ENCODE measurements at places on chromosomes 11 and 22. TPM values are rescaled to one million over a fixed set of nuclear protein-coding genes. Genes with fewer than 3 reads are reported as not detected.

DNA sequence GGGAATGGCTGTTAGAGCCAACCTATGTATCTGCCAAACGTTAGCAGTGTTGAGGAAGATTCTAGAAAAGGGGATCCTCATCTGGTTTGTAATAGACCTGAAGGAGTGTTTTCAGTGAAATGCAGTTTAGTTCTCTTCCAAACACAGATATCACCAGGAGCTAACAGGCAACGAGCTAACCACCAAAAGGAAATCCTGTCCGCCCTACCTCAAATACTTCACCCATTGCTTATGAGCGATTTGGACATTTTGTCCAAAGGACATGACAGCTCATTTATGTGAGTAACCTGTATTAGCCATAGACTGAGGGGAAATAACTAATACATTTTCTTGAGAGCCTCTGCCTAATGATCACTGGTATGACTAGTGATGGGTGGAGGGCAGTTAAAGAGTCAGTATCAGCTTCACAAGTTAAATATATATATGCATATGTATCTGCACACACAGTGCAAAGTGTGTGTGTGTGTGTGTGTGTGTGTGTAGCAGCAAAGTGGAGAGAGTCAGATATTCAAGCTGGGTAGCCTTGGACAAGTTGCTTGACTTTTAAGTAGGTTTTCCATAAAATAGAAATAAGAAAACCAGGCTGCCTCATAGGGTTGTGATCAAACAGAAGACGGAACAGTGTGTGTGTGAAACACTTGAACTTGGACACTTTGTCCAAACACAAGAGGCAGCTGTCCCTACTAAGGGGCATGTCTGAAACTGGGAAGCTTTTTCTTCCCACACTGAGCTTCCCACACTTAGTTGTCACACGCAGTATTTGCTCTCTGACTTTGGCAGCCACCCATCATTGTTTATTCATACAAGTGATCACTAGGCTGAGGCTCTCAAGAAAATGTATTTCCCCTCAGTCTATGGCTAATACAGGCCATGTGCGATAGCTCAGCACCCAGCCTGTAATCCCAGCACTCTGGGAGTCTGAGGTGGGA lies 940 bp upstream of the C11orf91 start:
- DNase-seq, result peak; percentile 94

GRCh38 chr22:19596680-19597398 lies 72.6 kb upstream of the CLDN5 start:
- DNase-seq, result no peak

GRCh38 chr11:43925063-43925931 lies 17.1 kb upstream of the C11orf96 start:
- no peak for DNase-seq

DNA sequence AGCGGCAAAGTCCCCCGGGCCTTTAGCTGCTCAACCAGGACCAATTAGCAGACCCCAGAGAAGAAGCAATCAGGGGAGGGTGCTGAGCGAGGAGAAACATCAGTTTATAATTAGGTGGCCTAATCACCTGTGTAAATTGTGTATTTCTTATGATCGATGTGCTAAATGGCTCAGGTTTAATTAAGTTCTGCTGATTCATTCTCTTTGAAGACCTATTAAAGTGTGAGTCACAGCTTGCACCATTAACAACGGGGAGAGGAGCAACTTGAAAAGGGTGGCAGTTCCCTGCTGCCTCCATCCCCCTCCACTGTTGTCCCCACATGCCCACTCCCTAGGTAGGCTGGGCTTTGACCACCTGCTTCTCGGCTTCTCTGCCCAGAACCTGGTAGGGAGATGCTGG lies 10.7 kb downstream of the ISX start:
- DNase-seq, result peak; percentile 7

DNA sequence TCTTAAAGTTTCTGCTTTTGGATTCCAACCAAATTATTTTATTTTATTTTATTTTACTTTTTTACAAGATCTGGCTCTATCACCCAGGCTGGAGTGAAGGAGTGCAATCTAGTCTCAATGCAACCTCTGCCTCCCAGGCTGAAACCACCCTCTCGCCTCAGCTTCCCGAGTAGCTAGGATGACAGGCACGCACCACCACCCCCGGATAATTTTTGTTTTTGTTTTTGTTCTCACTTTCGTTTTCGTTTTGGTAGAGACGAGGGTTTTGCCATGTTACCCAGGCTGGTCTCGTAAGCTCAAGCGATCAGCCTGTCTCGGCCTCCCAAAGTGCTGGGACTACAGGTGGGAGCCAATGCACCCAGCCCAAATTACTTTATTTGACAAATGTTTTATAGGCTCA lies 219.8 kb downstream of the ETS1 start:
- DNase-seq, result no peak

- DNase-seq, result peak; percentile 57
These were observed 12.8 kb upstream of the HYLS1 start for GRCh38 chr11:125874556-125875124.

DNA sequence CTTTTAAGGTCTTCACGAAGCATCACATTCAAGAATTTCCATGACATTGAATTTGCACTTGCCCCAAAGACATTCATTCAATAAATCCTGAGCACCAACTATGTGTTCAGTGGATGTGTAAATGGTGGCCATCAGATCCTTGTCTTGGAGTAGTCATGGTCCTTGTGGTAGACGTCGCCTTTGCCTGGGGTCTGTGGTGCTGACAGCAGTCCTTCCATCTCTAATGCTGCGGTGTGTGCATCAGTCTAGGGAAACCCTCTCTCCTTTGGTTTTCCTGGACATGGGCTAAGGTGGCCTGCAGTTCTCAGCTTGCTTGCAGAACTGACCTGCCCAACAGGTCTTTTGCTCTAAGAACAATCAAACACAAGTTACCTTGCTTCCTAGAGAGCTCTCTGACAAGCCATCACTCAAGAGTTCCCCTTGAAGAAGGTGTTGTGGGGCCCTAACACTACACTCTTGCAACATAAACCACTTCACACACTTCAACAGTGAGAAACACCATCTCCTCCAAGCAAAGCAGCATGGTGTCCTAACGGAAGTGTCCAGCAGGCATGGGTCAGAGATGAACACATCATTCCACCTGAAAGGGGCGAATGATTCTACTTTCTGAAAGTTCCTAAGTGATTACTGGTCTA lies 72.1 kb downstream of the BUD13 start:
- DNase-seq, result no peak

DNA sequence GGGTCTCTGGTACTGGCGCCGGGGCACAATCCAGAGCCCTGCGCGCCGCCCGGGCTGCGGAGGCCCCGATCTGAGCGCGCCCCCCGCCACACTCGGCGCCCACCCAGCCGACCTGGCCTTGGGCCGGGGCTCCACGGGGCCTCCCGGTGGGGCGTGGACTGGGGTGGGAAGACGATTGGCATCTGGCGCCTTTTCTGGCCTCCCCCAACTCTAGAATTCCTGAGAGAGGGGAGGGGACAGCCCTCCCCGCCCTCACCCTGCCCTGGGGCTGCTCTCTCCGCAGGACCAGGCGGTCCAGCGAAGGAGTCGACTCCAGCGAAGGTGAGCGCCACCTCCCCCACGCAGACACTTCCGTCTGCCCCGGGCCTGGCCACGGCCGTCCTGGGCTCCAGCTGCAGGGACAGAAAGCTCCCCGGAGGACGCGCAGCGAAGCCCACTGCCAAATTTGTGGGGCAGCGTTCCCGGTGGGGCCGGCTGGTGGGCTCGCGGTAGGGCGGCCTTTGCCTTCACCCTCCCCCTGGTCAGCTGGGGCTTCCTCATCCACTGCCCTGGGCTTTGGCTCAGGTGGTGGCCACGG lies 593 bp downstream of the SSH3 start:
- DNase-seq, result no peak

- DNase-seq, result no peak
These were observed 44.6 kb upstream of the EHF start for GRCh38 chr11:34576331-34576730.

GRCh38 chr11:288478-289397 lies at the start of gene PGGHG:
PGGHG (plus strand) TSS chr11:289126; CDS start chr11:289817, 691 bp downstream.
- no peak for DNase-seq

DNA sequence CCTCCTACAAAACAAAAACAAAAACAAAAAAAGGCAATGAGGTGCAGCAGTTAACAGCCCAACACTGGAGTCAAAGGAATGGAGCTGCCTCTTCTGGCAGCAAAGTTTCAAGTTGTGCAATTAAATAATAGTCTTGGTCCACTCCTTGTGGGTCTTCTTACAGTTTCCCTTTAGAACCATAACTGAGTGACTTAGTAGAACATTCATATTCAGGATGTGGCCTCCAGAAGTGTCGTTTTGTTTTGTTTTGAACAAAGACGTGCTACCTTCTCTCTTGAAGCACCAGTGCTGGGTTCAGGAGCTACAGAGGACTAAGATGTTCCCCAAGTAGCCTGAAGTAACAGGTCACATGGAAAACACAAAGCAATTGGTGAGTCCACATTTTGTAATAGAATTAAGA lies 2.0 kb upstream of the JAML start:
- DNase-seq, result no peak

GRCh38 chr11:108994887-108995286 lies 330.0 kb downstream of the DDX10 start:
- DNase-seq, result no peak

GRCh38 chr11:103872748-103873147 lies 163.7 kb upstream of the DDI1 start:
- peak; percentile 47 for DNase-seq

GRCh38 chr22:17842386-17842785 lies 68.1 kb upstream of the BID start:
- DNase-seq, result no peak

- DNase-seq, result no peak
These were observed 14.0 kb downstream of the CELF1 start for GRCh38 chr11:47538741-47539565.

DNA sequence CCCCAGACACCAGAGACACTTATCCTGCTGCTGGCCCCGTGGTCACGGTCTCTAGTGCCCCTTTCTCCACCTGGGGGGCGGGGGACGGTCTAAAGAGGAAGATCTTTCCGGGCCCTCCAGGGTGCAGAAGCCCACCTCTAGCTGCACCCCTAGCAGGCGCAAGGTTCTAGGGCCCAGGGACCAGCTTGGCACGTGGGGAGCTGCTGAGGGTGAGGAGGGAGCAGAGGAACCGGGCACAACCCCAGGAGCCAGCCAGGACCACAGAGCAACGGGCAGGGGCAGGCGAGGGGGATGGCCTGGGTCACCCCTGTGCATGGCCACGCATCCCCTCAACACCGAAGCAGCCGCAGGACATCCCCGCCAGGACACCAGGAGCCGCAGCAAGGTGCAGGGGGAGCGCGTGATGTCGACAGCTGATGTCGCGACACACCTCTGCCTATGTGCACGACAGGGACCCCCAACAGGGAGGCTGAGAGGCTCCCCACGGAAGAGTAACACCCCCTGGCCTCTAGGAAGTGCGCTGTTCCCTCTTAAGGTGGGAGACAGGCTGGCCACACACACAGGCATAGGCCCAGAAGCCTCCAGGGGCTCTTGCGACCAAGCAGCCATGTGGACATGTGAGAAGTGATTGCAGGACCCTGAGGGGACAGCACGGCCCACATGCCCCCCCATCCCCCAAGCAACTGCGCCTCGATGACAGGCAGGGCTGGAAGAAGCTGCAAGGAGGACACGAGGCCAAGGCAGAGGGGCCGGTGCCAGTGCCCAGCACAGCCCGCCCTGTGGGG lies 5.1 kb downstream of the LRFN4 start:
- no peak for DNase-seq

GRCh38 chr22:44424867-44425693 lies 73.0 kb downstream of the RTL6 start:
- no peak for DNase-seq

DNA sequence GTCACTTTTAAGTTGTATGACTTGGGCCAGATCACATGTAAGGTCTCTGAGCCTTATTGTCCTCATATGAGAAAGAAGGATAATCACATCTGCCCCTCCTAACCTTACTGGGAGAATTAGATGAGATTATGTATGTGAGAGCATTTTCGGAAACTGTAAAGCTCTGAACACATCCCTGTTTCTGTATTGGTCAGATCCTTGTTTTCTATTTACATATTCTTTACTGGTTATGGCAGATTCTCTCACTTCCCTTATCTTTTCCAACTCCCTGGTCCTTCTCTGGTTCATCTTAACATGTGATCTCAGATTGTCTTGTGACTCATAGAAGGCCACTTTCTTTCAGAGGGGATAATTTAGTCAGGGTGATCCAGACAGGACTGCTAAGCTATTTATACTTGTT lies 41.8 kb downstream of the CCDC81 start:
- peak; percentile 48 for DNase-seq

DNA sequence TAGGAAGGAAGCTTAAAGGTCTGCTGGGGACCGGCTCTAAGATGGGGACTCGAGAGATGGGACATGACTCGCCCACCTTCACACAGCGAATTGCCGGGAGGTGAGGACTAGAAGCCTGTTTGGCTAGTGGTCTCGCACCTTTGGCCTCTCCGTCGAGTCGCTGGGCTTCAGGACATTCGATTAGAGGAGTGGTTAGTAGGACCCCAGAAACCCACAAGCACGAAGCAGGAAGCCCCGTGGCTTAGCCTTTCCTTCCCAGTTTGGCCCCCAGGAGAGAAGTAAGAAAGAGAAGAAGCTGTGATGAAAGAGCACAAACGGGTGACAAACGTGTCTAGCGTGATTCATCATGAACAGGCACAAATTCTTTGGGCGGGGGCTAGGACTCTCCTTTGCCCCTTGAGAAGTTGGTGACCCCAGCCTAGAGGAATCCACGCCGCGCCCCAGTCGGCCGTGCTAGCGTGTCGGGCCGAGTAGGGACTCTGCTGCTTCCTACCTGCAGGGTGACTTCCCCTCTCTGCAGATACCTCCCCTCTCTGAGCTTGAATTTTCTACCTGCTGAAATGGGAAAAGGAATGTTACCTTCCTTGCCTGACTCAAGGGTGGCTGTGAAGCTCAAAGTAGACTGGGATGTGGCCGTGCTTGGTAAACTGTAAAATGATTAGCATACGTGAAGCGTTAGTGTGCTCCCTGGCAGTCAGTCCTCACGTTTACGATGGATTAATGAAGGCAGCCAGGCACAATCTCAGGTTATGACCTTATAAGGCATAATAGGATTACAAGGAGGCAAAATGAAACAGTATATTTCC lies 1.1 kb upstream of the ADM start:
- peak; percentile 86 for DNase-seq

GRCh38 chr11:78654071-78654470 lies 79.4 kb upstream of the NARS2 start:
- DNase-seq, result no peak

- peak; percentile 56 for DNase-seq
These were observed 4.1 kb downstream of the MMP20 start for GRCh38 chr11:102620818-102621561.

DNA sequence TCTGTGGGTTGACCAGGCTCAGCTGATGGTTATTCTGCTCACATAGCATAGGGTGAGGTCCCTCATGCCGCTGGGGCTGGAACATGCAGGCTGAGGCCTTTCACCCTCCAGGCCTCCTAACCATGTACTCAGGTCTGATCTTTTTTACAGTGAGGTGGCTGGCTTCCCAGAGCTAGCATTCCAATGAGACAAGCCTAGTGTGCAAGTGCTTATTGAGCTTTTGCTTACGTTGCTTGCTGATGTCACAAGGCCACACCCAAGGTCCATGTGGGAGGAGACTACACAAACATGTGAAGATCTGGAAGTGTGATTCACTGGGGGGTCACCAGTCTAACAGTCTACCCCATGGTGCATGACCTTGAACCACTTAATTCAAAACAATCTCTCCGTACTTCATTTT lies 33.9 kb downstream of the ISX start:
- no peak for DNase-seq

The CCDC87 gene
- under 0.01 TPM for total RNA-seq

The GGTLC2 gene
- not detected for total RNA-seq

The OR51E2 gene
- total RNA-seq, result not detected

The TRAF6 gene
- total RNA-seq, result 6.9 TPM

The ZMAT5 gene
- total RNA-seq, result 24.7 TPM

The UBQLN3 gene
- total RNA-seq, result 0.13 TPM

The KCNJ1 gene
- total RNA-seq, result not detected

The SLC22A25 gene
- not detected for total RNA-seq

The MUC15 gene
- total RNA-seq, result 7.3 TPM
